ENCODE measurements at places on chromosomes 16 and 17. TPM values are rescaled to one million over a fixed set of nuclear protein-coding genes. Genes with fewer than 3 reads are reported as not detected.

Gene RDM1
- total RNA-seq = not detected

GRCh38 chr16:82389956-82390650, 220.1 kb upstream of the MPHOSPH6 start:
- DNase-seq = no peak

Gene HOXB3
- 11.3 TPM for total RNA-seq

DNA sequence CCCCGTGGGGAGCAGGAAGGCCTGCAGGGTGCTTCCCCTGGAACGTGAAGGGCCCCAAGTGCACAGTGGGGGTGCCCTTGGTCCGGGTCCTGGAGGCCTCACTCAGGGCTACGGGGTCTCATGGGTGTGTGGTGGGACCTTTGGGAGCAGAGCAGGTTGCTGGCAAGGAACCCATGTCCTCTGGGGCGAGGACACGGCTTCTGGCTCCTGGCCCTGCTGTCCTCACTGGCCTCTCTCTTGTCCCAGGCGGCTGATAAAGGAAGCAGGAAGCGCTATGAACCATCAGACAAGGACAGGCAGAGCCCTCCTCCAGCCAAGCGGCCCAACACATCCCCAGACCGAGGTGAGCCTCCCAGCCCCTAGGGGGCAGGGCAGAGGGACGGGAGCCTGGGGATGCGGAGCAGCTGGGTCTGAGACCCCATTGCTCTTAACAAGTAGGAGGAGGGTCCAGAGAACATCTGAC, 9.8 kb upstream of the IL17C start:
- DNase-seq = no peak

DNA sequence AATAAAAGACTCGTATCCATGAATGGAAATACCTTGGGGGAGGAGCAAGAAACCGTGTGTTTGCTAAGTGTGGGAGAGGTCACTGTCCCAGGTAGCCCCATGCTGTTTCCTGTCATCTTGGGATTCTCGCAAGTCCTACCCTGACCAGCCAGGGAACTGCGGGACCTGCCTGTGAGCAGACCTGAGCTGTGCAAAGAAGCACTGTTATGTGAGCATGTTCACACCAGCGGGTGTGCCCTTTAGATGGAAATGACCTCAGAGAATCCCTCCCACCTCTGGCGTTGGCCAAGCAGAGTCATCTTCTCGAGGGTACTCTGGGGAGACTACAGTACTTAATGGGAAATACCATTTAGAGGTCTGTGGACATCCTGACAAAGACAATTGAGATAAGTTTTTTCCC, 127.0 kb upstream of the MON1B start:
- DNase-seq = no peak

DNA sequence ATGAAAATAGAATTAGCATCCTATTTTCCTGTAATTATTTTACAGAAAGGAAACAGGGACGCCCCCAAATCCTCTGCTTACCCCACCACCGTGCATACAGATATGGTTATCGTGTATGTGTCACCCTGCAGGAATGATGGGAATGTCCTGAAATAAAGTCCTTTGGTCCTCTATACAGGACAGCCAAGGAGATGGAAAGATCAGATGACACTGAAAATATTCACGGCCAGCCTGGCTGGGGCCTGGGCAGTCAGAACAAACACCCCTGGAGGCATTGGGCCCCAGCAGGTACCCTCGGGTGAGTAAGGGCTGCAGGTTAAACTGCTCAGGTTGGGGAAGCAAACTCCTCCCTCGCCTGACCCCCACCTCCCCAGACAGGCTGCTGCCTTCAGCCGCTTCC, 368.0 kb downstream of the FOXL1 start:
- DNase-seq = no peak

DNA sequence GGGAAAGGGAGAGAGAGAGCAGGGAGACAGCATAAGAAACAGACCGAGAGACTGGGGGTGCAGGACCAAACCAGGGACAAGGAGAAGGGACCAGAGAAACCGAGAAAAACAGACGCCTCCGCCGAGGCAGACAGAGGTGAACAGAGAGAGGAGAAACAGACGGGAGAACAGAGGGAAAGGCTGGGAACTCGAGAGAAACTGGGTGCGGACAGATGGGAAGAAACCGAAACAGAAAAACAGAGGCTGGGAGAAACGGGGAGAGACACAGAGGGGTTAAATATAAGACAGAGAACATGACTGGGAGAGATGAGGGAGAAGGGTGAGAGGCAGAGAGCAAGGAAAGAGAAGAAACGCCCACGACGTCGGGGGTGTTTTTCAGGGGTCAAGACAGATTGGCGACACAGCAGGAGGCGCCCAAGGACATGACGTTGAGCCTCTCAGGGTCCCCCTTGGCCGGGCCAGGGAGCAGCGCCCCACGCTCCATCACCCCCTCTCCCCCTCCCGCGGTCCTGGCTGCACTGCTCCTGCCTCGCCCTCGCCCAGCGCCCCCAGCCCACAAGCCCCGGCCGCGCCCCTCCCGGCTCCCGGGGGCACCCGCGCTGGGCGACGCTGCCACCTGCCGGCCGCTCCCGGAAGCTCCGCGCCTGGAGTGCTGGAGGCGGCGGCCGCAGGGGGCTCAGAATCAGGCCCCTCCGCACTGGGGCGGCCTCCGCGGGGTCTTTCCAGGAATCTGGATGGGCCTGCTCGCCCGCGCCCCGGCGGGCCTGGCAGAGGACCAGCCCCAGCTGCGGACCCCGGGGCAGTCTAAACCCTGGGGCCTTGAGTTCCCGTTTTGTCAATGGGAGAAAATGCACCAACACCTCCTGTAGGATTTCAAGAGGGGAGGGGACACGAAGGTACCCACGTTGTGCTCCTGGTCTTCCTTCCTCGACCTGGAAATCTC, 1.3 kb upstream of the TMEM92 start:
- DNase-seq = peak; percentile 73

- DNase-seq = no peak
Observed at GRCh38 chr16:86997058-86997457, 320.1 kb downstream of the C16orf95 start.

Gene UBALD2
- total RNA-seq = 62.7 TPM

DNA sequence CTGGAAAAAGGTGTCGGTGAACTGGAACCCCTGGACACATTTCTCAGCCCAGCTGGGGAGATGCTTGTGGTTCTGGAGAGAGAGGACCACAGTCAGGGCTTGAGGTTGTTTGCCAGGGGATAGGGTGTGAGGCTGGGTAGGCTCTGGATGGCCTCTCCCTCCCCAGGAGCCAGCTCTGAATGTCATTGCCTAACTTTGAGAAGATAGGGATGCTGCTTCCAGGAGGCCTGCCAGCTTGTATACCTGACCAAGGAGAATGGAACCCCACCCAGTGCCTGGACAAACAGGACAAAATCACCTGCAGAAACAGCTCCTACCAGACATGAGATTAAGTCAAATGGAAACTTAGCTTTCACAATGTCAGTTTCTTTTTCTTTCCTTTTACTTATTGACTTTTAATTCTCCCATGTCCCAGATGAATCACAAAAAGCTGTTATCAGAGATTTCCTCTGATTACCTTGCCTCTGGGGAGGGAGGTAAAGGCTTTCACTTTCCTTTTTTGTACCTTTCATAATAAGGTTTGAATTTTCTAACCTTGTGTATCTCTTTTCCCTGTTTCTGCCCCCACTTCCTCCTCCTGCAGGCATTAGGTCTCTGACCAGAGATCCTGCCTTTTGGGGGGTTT, 29.8 kb upstream of the PLLP start:
- no peak for DNase-seq

Gene FOXN1
- total RNA-seq = 0.15 TPM

Gene SMIM36
- not detected for total RNA-seq

GRCh38 chr17:31320241-31320640, 1.2 kb downstream of the EVI2A start:
- no peak for DNase-seq

GRCh38 chr17:31328160-31328535, 6.7 kb upstream of the EVI2A start:
- DNase-seq = no peak

Gene TMC8
- total RNA-seq = 33.8 TPM

Gene COG8
- 31.1 TPM for total RNA-seq

- DNase-seq = no peak
Observed at GRCh38 chr17:10286324-10286723, 86.5 kb downstream of the MYH13 start.

Gene WFIKKN1
- 1.2 TPM for total RNA-seq
